Eye (tissue), 1 donor: ENCODE measurements at places on chromosomes 13 and 19.

- no peak for DNase-seq
These were observed 126.2 kb upstream of the FNDC3A start for GRCh38 chr13:48849515-48849914.

DNA sequence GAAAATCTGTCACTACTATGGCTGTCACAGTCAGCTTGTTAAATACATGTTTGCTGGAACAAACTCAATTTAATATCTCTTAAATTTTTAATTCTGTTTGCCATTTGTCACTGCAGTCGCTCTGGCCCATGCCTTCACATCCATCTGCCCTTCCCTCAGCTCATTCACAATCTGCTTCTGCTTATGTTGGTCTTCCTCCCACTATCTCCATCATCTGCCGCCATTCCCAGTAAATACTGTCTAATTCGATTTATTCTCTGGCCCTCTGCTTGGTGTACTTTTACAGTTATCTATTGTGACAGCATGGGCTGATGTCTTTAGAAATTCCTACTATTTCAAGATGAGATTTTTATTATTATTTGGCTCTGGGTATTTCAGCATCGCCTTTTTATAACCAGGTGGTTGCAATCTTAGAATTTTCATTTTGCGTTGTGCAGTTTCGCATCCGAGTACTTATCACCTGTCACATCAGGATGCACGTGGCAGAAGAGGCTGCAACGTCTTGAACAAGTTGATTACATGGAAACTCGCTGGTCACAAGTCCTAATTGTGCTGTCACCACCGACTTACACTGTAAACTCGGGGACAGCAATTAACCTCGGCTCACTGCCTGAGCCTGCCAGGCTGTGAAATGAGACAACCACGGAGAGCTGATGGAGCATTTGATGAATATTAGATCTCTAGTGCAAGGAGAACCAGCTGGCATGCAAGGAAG, 158.4 kb downstream of the MYO16 start:
- peak; percentile 86 for DNase-seq

GRCh38 chr13:101425623-101426022, 9.3 kb upstream of the NALCN start:
- no peak for DNase-seq

DNA sequence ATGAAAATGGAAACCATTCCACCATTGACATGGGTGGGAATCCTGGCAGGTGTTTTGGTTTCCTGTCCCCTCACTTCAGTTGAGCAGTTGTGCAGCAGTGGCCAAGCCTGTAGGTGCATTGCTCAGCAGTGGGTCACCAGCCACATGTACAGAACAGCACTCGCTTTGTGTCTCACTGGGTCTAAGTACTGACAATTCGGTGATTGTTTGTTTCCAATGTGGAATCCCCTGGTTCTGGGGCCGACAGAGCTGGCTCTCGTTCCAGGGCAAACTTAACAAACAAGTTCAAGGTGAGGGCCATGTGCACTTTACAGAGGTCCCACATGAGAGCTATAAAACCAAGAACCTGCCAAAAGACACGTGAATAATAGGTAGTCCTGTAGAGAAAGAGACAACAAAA, 54.1 kb upstream of the SPATA13 start:
- DNase-seq: no peak

GRCh38 chr13:92941167-92941566, 285.4 kb upstream of the GPC6 start:
- no peak for DNase-seq

DNA sequence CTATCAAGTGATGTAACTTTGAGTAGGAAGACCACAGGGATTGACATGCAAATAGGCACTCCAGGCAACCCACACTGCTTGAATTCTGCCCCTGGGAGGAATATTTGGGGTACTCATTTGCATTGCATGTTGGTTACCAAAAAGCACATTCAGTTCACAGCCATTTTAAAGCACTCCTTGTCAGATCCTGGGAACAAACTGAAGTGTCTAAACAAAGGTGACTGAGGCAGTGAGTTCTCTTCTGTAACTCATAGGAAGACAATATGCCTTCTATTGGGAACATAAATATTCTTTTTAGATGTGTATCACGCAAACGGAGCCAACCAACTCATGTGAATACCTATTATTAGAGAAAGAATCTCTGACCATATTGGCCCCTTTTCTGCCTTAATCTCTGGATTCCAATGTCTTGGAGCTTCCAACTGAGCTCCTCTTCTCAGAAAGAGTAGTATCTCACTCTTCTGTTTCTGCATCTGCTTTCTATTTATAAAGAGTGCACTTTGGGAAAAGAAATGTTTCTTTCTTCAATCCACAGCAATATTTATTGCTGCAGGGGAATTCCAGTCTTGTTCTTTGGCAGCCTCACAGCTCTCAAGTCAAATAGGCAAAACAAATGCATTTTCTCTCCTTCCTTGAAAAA, 125.7 kb upstream of the NBEA start:
- peak; percentile 60 for DNase-seq

DNA sequence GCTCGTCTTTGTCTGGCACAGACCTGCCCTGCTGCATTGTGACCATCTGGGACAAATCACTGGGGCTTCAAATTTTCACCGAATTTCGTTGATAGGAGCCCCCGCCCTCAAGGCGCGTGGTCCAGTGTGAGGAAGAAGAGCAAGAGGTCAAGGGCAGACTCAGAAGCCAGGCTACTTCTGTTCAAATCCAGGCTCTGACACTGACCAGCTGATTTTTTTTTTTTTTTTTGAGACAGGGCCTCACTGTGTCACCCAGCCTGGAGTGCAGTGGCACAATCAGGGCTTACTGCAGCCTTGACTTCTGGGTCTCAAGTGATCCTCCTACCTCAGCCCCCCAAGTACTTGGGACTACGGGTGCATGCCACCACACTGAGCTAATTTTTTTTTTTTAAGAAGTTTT, 7.2 kb downstream of the SYNGR4 start:
- DNase-seq: no peak
